ENCODE measurements at places on chromosomes 11 and 22.

GRCh38 chr22:46294784-46295183 lies 1.9 kb upstream of the GTSE1 start:
- no peak for DNase-seq

DNA sequence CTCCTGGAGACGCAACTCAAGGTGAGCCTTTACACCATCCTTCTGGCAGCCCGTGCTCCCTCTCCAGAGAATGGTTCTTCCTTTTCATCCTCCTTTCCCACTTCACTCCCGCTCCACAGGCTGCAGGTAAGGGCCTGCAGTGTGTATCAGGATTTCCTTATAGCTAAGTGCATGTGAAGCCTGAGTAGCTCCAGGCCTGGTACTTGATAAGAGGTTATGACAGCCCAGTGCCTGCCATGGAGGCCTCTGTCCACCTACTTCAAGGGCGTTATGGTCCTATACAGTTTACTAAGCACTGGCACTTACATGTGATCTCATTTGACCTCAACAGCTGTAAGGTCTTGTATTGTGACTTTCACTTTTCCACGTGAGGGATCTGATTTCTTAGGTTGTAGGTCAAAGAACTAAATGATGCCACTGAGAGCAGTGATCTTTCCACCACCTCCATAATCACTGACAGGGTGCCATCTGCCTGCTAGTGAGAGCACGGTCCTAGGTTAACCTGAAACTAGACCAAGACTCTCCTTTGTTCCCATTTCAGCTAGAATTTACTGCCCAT lies 18.1 kb downstream of the SSH3 start:
- no peak for DNase-seq

- DNase-seq = no peak
Observed at GRCh38 chr22:32558681-32559355, 84.2 kb downstream of the FBXO7 start.

GRCh38 chr11:34149786-34150185 lies 44.4 kb downstream of the NAT10 start:
- no peak for DNase-seq

DNA sequence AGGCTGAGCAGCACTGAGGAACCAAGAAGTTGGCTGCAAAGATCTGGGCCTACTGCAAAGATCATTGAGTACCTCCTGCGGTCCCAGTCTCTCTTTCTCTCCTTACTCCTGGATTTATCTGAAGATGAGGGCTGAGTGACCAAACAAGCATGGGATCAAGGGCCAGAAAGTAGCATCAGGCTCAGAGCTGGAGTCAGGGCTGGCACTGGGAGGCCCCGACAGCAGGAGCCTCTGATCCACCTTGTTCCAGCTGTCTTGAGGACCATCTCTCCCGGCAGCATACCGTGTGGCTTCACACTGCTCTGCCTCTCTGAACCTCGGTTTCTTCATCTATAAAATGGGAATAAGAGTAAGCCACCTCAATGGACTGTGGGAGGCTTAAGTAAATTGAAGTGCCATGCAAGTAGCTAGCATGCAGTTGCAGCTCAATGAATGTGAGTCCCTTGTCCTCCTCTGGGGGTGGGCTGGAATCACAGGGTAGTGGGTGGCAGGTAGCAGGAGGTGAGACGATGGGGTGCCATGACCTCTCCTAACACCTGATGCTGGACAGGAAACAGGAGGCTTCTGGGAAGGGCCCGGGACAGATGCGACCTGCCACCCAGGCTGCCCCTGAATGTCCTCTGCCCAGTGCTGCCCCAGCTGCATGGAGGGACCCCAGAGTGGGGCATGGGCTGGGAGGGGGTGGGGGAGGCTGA lies 52.5 kb upstream of the PRDM11 start:
- no peak for DNase-seq

DNA sequence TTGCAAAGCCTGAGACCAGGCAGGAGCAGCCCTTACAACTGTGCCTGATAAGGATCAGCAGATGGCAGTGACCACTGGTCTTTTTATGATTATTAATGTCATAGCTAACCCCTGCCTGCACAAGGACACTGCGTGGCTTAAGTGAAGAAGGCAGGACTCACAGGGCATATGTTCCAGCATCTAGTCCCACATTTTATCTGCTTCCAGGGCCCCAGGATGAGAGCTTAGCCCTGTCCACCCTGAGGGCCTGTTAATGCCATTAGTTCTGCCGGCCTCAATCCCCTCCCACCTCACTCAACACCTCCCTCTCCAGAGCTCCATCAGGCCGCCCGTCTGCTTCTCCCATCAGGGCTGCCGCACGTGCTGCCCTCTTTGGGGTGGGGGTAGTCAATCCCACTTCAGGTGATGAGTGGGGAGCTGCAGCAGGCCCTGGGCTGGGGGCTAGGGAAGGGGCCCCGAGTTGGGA lies 33.1 kb upstream of the TSPAN18 start:
- no peak for DNase-seq

- DNase-seq = no peak
Observed at GRCh38 chr11:1269957-1270356, 39.5 kb downstream of the TOLLIP start.

- DNase-seq = no peak
Observed at GRCh38 chr11:44226945-44227344, 83.0 kb downstream of the ALX4 start.

GRCh38 chr22:19679522-19680101 lies 34.7 kb upstream of the SEPTIN5 start:
- DNase-seq = no peak

GRCh38 chr22:48262596-48263430 lies 1500.4 kb downstream of the TBC1D22A start:
- no peak for DNase-seq

DNA sequence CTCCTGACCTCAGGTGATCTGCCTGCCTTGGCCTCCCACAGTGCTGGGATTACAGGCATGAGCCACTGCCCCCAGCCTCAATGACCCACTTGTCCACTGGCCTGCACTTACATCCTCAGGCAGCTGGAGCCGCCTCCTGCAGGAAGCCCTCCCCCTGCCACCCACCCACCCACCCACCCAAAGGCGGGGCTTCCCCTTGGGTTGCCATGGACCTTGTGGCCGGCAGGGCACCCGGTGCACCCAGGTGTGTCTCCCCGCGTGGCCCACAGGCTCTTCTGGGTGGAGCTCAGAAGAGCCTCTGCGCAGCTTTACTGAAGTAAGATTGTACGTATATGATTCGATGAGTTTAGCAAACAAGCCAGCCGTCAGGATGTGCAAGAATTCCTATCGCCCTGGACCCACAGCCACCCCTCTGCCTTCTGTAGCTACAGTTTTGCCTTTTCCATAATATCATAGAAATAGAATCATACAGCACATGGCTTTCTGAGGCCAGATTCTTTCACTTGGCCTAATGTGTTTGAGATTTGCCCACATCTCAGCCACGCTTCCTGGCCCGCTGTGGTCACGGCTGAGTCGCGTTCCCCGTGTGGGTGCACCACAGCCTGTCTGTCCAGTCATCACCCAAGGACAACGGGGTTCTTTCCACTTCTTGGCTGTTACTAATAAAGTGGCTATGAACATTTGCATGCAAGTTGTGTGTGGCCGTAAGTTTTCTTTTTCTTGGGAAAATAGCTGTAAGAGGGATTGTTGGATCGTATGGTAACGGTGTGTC lies 5.3 kb upstream of the BRSK2 start:
- DNase-seq = no peak

DNA sequence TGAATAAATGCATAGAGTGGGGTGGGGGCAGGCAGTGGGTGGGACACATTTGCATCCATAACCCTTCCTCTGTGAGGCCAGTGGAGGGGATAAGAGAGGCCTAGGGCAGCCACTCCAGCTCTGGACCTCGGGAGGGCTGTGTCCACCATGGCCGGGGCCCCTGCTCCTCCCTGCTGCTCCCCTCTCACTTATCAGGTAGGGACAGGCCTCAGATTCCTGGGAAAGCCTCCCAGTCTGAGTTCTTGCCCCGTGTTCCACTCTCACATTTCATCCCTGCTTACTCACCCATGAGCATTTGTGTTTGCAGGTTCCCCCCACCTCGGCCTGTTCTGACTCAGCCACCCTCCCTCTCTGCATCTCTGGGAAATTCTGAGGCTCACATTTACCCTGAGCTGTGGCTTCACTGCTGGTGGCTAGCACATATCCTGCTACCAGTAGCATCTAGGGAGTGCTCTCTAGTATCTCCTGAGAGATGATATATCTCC lies 128.7 kb upstream of the TOP3B start:
- DNase-seq = no peak

DNA sequence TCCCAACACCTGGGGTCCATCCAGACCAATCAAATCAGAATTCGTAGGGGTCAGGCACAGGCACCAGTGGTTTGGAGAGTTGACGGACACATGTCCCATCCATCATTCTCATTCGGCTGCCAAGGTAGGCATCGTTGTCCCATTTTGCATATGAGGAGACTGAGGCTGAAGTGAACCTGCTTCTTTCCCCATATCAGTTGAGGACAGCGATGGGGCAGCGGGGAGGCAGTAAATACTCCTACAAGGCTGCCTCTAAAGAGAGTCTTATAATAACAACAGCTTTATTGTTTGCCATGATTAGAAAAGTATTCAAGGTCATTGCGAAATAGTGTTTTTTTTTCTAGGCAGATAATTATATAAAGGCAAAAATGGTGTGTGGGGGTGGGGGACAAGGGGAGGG lies 1.6 kb upstream of the BEST1 start:
- no peak for DNase-seq

GRCh38 chr22:33302049-33302545 lies 243.9 kb upstream of the SYN3 start:
- DNase-seq = peak; percentile 26

DNA sequence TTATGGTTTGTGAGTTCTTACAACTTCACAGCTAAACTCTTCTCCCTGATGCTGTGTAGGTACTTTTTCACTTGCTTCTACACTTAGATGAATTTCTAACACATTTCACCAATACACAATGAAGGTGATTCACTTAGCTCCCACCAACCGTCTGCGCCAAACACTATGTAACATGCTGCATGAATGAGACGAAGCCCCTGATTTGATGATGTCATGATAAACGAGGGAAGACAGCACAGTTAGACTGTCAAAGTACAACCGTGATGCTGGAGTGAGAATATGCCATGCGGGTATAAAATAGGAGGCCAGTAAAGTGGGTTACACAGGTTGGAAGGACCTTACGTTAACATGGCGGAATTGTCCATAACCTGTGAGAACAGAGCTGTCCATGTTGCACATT lies 100.8 kb downstream of the KCNA4 start:
- no peak for DNase-seq

GRCh38 chr22:31816750-31817149 lies 62.9 kb downstream of the DEPDC5 start:
- DNase-seq = no peak

- no peak for DNase-seq
Observed at GRCh38 chr11:4577761-4578160, 3.8 kb upstream of the OR52I2 start.

GRCh38 chr11:8028766-8029165 lies 41.6 kb downstream of the EIF3F start:
- no peak for DNase-seq

DNA sequence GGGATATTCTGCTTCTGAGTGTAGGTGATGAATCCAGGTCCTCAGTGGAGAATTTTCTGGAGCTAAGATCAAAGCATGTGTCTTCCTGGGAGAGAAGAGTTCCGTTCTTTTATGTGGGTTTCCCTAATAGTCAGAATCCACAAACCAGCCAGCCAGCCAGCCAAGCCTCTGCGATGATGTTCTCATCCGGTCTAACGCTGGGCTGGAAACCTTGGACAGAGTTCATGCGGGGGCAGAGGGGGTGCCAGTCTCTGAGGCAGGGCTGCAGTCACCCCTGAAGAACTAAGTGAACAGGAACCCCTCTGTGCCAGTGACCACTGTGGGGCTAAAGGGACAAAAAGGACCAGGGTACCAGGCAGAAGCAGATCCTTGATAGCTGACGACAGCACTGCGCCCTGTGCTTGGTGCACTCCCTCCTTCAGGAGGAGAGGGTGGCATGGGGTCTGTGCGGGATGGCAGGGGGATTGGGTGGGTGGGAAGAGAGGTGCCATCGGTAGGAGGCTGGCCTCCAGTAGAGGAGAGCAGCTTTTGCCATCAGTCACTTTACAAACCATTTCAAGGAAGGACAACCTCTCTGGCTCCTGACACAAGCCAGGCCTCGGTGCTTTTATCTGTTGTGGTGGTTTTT lies 27.1 kb downstream of the ADAMTS15 start:
- DNase-seq = no peak

GRCh38 chr11:96215110-96215782 lies 127.7 kb downstream of the MAML2 start:
- DNase-seq = no peak

GRCh38 chr22:23753385-23753784 lies 840 bp downstream of the VPREB3 start:
- no peak for DNase-seq

DNA sequence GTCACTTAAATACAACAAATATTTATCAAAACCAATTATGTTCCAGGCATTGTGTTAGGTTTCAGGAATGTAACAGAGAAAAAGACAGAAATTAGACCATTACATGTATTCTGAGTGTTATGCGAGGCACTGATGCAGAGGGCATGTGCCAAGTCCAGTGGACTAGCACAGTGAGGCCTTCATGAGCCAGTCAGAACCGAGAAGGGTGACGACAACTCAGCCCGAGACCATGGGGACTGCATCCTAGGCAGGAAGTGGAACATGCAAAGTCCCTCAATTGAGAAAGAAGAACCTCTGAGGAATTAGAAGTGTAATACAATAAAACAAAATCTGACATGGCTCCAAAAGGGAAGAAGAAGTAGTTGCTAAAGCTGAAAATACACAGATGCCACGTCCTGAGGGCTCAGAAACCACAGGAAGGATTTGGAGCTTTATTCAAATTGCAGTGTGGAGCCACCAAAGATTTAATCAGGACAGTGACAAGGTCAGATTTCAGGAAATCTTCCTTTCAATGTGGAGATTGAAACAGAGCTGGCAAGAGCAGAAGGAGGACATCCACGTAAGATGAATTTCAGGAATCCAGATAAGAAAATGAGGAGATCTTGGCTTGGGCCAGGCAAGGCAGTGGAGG lies 529.6 kb downstream of the NTM start:
- no peak for DNase-seq

GRCh38 chr11:65931773-65932557 lies 12.7 kb downstream of the DRAP1 start:
- no peak for DNase-seq

- no peak for DNase-seq
Observed at GRCh38 chr11:108857382-108857781, 192.5 kb downstream of the DDX10 start.

GRCh38 chr11:2214527-2215229 lies 43.1 kb upstream of the TH start:
- DNase-seq = no peak

- DNase-seq = no peak
Observed at GRCh38 chr22:20741634-20742581, 32.0 kb upstream of the SERPIND1 start.

Data from CMK (cell line).